ENCODE measurements at places on chromosomes 2 and 18.

- DNase-seq = no peak
These were observed 5.6 kb upstream of the WDR7 start for GRCh38 chr18:56645415-56646016.

DNA sequence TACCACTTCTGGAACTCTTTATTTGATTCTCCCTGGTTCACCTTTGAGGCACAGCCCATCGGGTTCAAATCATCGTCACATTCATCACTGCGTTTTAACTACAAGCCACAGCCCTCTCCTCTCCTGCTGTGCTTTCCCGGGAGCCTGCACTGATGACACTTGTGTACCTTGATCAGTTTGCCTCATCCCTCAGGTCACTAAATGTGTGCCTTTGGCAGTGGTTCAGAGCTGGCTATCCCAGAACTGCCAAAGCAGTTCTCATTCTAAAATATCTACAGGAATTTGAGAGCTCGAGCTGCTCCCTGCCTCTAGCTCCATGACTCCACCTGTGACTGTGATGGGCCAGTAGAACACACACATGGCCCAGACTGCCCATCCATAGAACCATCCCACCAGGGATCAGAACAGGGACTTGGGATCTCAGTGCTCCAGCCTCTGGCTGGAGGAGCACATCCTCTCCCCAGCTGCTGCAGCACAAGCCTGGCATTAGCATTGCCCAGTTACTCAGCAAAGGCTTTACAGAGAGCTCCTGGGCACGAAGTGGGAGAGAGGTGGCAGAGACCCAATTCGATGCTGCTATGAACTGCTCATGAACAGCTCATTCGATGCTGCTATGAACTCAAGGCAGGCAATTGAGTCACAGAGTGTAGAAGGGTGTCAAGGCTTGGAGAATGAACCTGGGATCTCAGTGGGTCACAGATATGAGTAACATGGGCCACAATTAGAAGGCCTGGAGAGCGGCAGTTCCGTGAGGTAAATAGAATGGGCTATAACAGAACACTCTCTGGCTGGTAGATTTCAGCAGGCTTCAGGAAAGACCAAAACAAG is 41.9 kb downstream of the EVA1A start:
- no peak for DNase-seq

DNA sequence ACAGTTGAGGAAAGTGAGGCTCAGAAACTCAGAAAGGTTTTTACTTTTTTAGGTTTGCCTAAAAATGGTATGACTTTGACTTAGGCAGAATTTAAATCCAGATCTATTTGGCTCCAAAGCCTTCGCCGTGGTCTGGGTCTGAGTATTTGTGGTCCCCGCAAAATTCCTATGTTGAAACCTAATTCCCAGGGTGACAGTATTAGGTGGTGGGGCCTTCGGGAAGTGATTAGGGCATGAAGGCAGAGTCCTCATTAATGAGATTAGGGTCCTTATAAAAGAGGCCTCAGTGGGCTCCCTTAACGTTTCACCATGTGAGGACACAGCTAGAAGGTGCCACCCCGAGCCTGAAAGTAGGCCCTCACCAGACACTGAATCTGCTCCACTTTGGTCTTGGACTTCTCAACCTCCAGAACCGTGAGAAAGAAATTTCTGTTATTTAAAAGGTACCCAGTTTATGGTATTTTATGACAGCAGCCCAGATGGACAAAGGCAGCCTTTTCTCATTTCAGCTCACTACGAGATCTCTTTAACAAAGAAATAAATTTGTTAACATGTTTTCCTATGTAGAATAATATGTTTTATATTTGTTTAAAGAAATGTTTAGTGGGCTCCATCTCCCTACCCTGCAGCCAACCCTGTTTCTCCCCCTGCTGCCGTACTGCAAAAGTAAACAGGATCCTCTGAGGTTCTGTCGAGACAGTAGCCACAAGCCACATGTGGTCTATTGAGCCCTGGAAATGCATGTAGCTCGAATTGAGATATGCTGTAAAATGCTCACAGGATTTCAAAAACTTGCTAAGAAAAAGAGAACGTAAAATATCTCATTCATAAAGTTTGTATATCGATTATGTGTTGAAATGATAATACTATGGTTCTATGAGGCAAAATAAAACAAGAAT is 80.6 kb downstream of the MOGAT1 start:
- DNase-seq = no peak

DNA sequence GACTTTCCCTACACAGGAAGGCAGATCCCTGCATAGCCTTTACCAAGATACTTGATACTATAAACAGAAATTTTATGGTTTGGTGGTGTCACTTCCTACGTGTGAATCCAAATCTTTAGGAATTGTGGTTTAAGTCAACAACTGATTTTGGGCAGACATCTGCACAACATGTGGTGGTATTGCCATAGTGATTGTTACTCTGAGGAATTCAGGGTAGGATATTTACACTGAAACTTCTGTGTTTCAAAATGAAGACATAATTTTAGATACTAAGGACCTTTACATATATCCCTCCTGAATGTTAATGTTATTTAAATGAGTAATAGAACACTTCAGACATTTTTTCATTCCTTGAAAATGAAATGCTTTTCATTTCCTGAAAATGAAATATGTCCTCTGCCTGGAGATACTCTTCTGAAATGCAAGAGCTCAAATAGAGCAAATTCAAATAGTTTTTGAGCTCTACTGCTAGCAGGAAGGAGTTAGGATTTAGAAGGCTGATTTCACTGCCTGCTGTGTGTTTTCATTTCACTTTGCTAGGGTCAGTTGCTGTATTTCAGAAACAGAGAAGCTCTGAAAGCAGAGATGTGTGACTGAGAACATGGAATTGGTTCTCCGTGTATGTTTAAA is 77.2 kb downstream of the MDH1 start:
- no peak for DNase-seq

GRCh38 chr2:188786368-188786841 is 187.8 kb upstream of the COL3A1 start:
- no peak for DNase-seq

DNA sequence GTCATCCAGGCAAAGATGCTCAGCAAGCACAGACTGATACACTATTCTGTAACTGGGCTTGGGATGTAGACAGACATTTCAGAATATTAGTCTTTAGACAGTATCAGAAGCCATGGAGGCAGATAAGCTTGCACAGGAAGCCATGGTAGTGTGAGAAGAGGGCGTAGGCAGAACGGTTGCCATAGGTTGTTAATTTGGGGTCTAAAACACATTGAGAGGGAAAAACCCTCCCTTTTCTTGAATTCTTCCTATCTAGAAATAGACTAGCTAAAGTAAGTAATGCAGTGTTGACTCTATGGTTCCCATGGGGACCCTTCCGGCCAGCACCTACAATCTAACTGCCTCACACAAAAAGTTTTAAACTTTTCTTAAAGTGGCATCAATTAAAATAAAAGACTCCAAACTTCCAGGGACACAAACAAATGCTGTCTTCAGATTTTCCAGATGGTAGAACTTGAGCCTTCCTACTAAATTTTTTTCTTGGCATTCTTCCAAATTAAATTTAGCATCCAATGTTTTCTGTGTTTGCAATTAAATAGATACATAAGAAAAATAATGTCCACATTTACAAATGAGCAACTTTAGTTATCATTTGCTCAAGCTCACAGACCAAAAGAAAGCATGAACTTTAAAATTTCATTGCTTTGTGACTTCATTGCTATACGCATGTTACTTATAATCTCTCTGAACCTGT is 1.9 kb downstream of the PRKRA start:
- DNase-seq = no peak

DNA sequence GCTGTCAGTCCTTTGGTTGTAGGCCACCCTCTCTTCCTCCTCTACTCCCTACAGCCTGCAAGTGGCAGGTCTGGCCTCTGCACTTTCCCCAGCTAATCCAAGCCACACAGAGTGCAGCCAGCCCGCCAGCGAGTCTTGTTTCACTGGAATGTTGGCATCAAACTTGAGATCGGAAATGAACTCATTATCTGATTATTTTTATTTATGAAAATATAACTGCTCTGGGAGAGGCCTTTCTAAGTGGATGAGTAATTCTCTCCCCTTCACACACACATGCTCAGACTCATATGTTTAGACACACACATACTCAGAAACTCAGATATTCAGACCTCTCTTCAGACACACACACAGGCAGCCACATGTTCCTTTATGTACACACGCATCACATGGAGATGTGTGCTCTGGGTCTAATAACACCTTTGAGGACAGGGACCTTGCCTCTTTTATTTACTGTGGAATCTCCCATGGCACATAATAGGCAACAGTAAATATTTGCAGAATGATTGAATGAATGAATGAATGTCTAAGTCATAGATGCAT is 151.3 kb downstream of the ZFP36L2 start:
- no peak for DNase-seq

DNA sequence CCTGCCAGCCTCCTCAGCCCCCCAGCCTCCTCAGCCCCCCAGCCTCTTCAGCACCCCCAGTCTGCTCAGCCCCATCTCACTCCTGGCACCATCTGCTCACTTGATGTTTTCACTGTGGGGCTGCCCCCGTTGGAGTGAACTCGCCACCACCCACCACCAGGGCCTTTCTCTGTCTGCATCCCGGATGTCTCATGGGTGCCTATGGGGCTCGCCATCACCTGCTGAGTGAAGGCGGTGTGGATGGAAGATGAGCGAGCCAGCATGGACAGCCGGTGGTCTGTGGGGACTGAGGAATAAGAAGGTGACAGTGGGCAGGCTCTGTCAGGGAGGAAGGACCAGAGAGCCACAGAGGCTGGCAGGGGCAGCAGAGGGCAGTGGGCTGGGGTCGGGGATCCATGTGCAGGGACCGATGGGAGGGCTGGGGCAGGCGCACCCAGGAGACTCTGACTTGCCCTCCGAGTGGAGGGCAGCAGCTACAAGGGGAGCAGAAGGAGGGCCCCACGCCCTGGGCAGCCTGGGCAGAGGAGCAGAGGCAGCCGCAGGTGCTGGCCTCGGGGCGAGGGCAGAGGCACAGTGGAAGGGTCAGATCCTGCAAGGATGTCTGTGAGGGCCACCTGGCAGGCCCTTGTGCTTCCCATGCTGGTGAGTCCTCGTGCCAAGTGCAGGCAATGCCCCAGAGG is 74.7 kb upstream of the ODC1 start:
- DNase-seq = no peak

DNA sequence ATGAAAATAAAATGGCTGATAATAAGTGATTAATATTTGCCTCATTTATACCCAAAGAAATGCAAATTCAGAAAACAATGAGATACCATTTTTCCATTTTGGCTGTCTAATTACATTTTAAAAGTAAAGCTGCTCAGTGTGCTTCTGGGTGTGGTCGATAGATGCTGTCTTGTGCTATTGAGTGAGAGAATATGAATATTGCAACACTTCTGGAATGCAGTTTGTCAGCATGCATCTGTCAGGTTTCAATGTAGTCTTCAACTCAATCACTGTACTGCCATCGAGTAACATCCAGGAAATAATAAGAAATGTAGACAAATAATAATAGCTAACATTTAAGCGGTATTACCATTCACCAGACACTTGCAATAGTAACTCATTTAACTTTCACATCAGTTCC is 3.9 kb downstream of the IL18R1 start:
- no peak for DNase-seq

DNA sequence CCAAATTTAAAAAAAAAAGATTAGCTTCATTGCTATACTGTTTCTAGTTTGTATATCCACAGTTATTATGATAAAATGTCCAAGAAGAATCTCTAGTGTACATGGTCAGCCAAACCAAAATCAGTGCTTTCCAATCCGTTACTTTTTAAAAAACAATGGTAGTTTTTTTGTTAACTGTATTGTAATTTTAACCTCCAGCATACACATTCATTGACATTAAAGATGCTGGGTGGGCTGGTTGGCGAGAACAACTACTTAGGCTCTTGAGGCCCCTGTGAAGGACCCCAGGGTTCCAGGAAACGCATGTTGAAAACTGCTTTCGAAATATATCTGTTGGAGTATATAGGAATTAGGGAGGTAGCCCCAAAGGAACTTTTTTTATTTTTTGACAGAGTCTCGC is 107.3 kb upstream of the RASGRP3 start:
- no peak for DNase-seq

DNA sequence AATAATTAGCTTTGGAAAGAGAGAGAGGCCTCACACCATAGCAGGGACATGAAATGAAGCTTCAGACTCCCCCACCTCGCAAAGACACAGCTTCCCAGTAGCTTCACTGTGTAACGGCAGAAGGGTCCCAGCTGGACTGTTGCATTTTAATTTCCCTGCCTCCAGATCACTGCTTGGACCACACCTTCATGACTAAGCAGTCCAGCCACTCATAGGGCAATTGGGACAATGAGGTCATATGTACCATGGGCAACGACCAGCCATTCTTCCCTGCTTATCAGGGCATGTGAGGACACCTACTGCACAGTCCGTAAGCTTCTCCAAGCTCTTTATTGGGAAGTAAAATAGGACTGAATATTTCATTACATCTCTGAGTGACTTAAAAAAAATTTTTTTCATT is 183.0 kb downstream of the MREG start:
- no peak for DNase-seq

DNA sequence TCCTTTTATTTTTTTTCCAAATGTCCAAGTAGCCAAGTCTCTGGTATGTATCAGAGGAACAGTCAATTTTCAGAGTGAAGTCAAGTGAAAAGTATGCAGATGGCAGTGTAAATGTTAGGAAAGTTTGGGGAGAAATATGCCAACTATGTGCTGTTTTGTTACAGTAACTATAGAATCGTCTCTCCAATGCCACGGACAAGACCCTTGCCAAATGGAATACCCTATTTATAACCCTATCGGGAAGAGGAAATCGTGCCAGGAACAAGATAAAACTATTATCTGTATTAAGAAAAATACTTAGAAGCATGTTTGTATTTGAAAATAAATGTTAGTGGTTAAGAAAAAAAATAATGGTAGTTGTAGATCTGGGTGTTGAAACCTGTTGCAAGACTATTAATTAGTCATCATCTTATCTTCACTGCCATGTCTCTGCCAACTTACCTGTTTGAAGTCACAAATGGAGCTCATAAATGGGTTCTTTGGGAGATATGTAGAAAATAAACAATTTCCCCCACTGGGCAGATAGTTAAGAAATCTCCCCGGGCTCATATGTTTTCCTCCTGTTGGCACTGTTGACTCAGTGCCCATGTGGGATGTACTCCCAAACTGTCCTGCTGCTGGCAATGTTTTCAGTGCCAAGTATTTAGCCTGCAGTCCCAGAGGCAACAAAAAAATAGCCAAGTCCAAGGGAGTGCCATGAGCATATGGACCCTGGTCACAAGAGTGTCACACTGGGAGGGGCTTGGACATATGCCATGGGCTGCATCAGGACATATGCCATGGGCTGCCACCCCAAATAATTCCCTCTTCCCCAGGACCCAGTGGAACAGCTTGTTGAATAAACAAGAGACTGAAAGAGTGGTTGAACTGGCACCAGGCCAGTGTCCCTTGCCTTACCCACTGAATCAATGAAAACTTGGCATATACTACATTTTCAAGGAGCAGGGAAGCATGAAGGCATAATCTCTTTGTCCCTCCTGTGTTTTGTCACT is 366.9 kb downstream of the OSR1 start:
- no peak for DNase-seq

DNA sequence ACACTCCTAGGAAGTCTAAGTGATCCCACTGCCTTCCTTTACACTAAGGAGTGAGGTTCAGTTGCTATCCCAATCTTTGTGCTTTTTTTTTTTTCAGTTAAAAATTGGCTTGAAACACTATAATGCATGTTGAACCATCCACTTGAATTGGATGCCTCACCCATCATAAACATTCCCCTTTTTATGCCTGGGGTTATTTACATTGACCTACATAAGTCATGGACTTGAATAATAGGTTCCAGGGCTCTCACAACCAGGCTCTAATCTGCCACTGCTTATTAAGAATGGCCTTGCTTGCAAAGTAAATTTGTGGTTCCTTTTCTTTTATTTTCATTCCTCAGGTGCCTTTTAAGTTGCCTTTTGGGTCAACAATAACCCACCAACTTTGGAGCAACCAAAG is 236.1 kb upstream of the MEIS1 start:
- no peak for DNase-seq

GRCh38 chr18:67893916-67894315 is 377.4 kb upstream of the DSEL start:
- no peak for DNase-seq

All from stimulated activated CD4-positive, alpha-beta T cell treated with anti-CD3 and anti-CD28 coated beads, TNF-alpha, amount 100 ng/mL, for 4 hours (primary cell).